Renal cortical epithelial cell (primary cell): ENCODE measurements at places on chromosomes 7 and 10. TPM values are rescaled to one million over a fixed set of nuclear protein-coding genes. Genes with fewer than 3 reads are reported as not detected.
A peak's percentile ranks its signal among the peaks of the same experiment; 100 is the strongest.

- DNase-seq: no peak
Measured at GRCh38 chr7:4884164-4884563, 648 bp upstream of the RADIL start.

Gene TFPI2
- 22.7 and 65.1 TPM in 2 replicates for total RNA-seq

DNA sequence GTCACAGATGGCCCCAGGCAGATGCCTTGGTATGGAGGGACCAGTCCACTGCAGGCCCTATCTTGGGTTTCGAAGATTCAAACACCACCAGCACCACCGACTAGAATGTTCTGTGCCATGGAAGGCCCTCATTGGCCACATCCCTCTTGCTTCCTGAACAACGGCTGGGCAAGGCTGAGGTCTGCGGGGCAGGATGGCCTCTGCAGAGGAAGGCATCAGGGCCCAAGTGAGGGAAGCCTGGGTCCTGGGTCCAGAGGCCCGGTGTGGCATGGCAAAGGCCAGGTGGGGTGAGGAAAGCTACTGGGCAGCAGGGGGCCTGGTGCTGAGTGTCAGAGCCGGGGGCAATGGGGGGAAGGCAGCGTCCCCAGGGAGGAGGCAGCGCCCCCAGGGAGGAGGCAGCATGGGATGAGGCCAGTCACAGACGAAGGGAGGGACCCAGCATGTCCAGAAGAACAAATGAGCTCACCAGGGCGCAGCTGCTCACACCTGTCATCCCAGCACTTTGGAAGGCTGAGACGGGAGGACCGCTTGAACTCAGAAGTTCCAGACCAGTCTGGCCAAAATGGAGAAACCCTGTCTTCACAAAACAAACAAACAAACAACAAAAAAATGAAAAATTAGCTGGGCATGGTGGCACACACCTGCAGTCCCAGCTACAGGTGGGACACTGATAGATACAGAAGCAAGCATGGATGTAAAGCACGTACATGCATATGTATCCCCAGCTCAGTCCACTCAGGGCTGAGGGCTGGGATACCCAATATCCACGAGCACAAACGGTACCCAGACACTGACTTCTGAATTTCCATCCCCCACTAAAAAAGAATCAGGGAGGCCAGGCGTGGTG is 64.4 kb downstream of the PROSER2 start:
- DNase-seq: no peak

DNA sequence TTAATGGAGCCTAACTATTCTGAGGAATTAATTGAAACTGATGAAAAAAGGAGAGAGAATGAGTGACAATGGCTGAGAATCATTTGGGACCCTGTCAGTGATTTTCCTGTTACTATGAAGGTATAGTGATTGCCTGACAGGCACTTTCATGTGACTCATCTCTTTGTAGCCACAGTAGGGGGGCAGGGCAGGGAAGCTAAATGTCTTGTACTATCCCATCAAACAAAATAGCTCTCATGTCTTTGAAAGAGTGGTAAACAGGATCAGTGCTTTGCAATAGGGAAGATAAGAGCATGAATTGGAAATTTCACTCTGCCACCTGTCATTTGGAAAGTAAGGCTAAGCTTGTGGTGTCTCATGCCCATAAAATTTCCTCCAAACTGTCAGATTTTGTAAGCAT is 94.5 kb upstream of the GSDME start:
- peak; percentile 66 for DNase-seq

- DNase-seq: no peak
Measured at GRCh38 chr7:41824284-41824683, 121.4 kb upstream of the INHBA start.

Gene BLNK
- 0.35 and 2.8 TPM in 2 replicates for total RNA-seq

- no peak for DNase-seq
Measured at GRCh38 chr7:116562529-116563121, 37.8 kb downstream of the CAV1 start.

Gene ITIH5
- total RNA-seq: 0.52 and 11.1 TPM in 2 replicates

GRCh38 chr7:70849580-70850235 is 282.2 kb upstream of the GALNT17 start:
- no peak for DNase-seq

DNA sequence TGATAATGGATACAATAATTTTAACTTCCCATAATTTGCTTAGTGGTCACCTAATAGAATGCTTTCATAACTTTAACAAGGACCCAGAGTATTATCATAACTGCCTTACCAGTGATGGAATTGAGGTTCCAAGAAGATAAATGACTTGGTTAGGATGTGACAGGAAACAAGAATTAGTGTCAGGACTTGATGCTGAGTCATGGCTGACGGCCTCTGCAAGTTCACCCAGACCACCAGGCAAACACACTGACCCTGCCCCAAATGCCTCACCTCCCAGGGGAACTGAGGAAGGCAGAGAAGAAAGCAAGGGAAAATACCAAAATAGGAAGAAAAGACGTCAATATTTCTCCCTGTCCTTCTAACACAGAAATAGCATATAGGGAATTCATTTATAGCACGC is 636.3 kb downstream of the PARD3 start:
- DNase-seq: no peak
